Mesothelial cell of epicardium (in vitro differentiated cells): ENCODE measurements at places on chromosomes 5 and 9. TPM values are rescaled to one million over a fixed set of nuclear protein-coding genes. Genes with fewer than 3 reads are reported as not detected.

- H3K27me3 ChIP-seq = no peaks in the 10 kb centered on the region
- DNase-seq = no peak
- no peak overlapping the region for H3K4me3 ChIP-seq
- peaks cover 6% of the 10 kb centered on the region for H3K4me1 ChIP-seq
- no peak overlapping the region for H3K27ac ChIP-seq
Measured at GRCh38 chr5:53879708-53880323, 319.4 kb downstream of the NDUFS4 start.

Gene SLC34A3
- 0.23 to 0.27 TPM in 2 of 3 replicates, not detected in the other for total RNA-seq

DNA sequence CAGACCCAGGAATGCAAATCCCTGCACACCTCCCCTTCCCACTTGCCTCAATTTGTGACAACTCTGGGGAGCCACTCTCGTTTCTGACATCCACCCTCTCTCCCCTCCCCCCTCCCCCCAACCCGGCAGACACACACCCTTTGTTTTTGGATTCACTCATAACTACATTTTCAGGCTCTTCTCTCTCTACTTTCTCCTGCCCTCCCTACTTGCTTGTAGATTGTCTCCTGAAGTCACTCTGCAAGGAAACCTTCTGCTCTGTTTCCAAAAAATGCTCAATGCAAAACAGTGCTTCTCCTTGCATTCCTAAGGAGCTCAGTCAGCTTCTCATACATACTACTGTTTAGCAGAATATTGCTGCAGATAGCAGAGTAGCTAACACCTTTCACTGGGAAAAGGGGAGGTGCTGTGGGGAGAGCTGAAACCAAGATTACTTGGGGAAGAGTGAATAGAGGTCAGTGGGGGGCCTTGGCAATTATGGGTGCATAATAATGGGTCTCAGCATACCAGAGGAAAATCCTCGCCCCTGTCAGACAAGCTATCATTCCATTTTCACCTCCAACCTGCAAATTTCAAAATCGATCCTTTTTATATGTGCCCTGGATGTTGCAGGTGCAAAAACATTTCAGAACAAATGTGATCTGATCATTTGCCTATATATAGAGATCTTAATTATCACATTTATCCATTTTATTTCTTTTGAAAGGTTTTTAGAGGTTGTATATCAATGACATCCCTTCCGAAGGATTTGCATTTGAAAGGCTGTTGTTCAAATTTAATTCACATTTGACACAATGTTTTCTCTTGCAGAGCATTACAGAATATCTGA, 1860.7 kb upstream of the WWC1 start:
- H3K27ac ChIP-seq = no peak overlapping the region
- no peaks in the 10 kb centered on the region for H3K27me3 ChIP-seq
- no peak for DNase-seq
- H3K36me3 ChIP-seq = no peaks in the 10 kb centered on the region

Gene FLT4
- total RNA-seq = 1.8 to 2.6 TPM (median 2.4 TPM) in 3 replicates

- peaks cover 27% of the 10 kb centered on the region for H3K4me1 ChIP-seq
- H3K27me3 ChIP-seq = no peaks in the 10 kb centered on the region
- no peak for DNase-seq
- no peak overlapping the region for H3K4me3 ChIP-seq
- H3K36me3 ChIP-seq = no peaks in the 10 kb centered on the region
Measured at GRCh38 chr9:4292781-4293180, 7.1 kb downstream of the GLIS3 start.

Gene EIF4EBP3
- 5.2 to 7.6 TPM (median 5.9 TPM) in 3 replicates for total RNA-seq

Gene INSL6
- not detected in 3 replicates for total RNA-seq

Gene SLC34A1
- total RNA-seq = not detected in 3 replicates

GRCh38 chr5:144531188-144531587, 360.5 kb downstream of the KCTD16 start:
- DNase-seq = no peak
- H3K4me3 ChIP-seq = no peak overlapping the region
- H3K36me3 ChIP-seq = peaks cover 3% of the 10 kb centered on the region

- no peak for DNase-seq
- H3K4me1 ChIP-seq = peaks cover 87% of the 10 kb centered on the region
- H3K36me3 ChIP-seq = peaks cover 9% of the 10 kb centered on the region
Measured at GRCh38 chr9:113962396-113962795, 86.3 kb downstream of the ZNF618 start.

Gene ANXA2R
- 1.4 to 1.9 TPM (median 1.7 TPM) in 3 replicates for total RNA-seq

Gene CDO1
- 9.9 to 13.1 TPM (median 11.8 TPM) in 3 replicates for total RNA-seq

DNA sequence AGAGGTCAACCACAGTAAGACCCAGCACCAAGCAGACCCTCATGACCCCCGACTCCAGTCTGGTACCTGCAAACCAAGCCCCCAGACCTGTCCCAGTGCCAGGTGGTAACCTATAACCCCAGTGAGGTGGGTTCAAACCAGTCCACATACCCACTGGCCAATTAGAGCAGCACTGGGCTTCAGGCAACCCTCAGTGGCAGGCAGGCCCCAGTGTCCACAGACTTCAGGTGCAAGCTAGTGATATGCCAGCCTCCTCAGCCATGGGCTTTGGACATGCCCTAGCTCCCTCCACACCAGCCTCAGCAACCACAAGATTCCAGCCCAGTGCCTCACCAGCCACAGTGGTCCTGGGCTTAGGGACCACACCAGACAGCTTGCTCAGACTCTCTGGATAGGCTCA, 276.6 kb downstream of the DTWD2 start:
- H3K27ac ChIP-seq = no peak overlapping the region
- no peaks in the 10 kb centered on the region for H3K27me3 ChIP-seq
- H3K36me3 ChIP-seq = peaks cover 7% of the 10 kb centered on the region
- H3K4me1 ChIP-seq = no peaks in the 10 kb centered on the region
- no peak overlapping the region for H3K4me3 ChIP-seq
- no peak for DNase-seq

- no peak overlapping the region for H3K4me3 ChIP-seq
- peaks cover 5% of the 10 kb centered on the region for H3K27me3 ChIP-seq
- H3K36me3 ChIP-seq = no peaks in the 10 kb centered on the region
- H3K4me1 ChIP-seq = peaks cover 25% of the 10 kb centered on the region
- no peak overlapping the region for H3K27ac ChIP-seq
- DNase-seq = no peak
Measured at GRCh38 chr5:32446630-32447029, 2.1 kb upstream of the ZFR start.

Gene CBY3
- total RNA-seq = 0.47 TPM in 1 of 3 replicates, not detected in the others

GRCh38 chr9:136373300-136374182, at the start of gene CARD9:
TSS of gene CARD9 (minus strand) at chr9:136373669. CDS start at chr9:136372078, 1,591 bp downstream.
- peak within 1 kb of the TSS; percentile 37 for H3K4me3 ChIP-seq
- H3K36me3 ChIP-seq = no peaks in the 10 kb centered on the region
- H3K27ac ChIP-seq = peak within 1 kb of the TSS; percentile 47
- DNase-seq = no peak

GRCh38 chr5:35198075-35198474, 32.2 kb downstream of the PRLR start:
- DNase-seq = no peak
- H3K4me3 ChIP-seq = peak overlapping the region; percentile 11
- peak overlapping the region; percentile 68 for H3K27ac ChIP-seq
- no peaks in the 10 kb centered on the region for H3K27me3 ChIP-seq
- no peaks in the 10 kb centered on the region for H3K36me3 ChIP-seq

DNA sequence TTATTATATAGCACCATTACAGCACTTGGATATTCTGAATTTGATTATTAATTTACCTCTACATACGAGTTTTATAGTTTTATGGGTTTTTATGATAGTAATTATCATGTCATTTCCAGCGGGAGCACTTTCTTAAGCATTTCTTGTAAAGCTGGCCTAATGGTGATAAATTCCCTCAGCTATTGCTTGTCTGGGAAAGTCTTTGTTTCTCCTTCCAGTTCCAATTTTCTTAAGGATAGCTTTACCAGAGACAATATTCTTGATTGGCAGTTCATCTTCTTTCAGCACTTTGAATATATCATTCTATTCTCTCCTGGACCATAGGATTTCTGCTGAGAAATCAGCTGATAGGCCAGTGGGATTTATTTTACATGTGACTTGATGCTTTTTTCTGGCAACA, 505.4 kb downstream of the TMEM232 start:
- H3K27ac ChIP-seq = no peak overlapping the region
- no peaks in the 10 kb centered on the region for H3K4me1 ChIP-seq
- no peak overlapping the region for H3K4me3 ChIP-seq

Gene ZNF879
- total RNA-seq = 7.1 to 8.6 TPM (median 8.5 TPM) in 3 replicates

GRCh38 chr5:35182910-35183535, 47.3 kb downstream of the PRLR start:
- no peak overlapping the region for H3K4me3 ChIP-seq
- no peaks in the 10 kb centered on the region for H3K4me1 ChIP-seq
- H3K27ac ChIP-seq = no peak overlapping the region

DNA sequence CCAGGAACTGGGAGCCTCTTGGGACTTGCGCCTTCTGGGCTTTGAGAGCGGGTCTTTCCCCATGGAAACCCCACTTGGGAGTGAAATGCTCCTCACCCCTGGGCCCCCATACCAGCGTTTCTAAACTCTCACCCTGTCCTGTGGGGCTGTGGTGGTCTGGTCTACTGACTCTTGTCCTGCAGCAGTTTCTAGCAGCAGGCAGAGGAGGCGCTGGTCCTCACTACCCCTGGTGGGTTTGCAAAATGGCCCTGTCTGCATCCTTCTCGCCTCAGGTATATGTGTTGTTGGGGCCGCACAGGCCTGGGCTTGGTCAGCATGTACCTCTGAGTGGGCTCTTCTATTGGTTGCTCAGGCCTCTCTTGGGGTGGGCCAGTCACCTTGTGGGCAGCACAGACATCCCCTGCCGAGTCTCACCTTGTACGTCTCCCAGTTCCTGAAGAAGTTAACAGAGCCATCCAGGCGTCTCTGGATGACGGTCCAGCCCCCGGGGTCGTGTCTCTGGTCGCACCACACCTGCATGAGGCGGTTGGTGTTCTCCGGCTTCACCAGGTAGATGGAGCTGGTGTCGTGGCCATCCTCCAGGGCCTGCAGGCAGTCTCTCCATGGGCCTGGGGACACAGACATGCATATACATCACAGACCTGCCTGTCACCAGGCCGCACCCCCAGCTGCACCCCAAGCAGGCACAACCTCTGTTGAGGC, 29.0 kb downstream of the ANGPTL2 start:
- H3K4me1 ChIP-seq = peaks cover 5% of the 10 kb centered on the region
- no peak for DNase-seq
- H3K27me3 ChIP-seq = no peaks in the 10 kb centered on the region
- H3K4me3 ChIP-seq = no peak overlapping the region

GRCh38 chr5:174935854-174936474, 211.6 kb downstream of the MSX2 start:
- H3K27me3 ChIP-seq = peaks cover 3% of the 10 kb centered on the region
- no peaks in the 10 kb centered on the region for H3K36me3 ChIP-seq
- peak; percentile 54 for DNase-seq
- no peak overlapping the region for H3K27ac ChIP-seq
- no peak overlapping the region for H3K4me3 ChIP-seq

DNA sequence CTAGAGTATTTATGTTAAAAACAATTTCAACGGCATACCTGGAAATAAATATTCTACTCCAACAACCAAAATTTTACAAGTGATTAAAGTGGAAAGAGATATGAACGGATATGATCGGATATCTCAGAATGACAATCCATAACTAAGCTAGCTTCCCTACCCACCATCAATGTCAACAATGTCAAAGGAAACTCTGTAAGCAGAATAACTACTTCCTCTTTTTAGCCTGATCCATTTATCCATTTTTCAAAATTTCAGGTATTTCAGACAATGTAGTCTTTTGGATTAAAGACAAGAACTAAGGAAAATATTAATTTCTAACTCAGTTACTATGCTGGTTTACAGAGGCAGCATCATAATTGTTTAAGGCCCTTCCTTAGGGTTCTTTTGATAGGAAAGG, 188.7 kb downstream of the DENND1A start:
- no peaks in the 10 kb centered on the region for H3K27me3 ChIP-seq
- no peak for DNase-seq
- peaks cover 34% of the 10 kb centered on the region for H3K4me1 ChIP-seq

DNA sequence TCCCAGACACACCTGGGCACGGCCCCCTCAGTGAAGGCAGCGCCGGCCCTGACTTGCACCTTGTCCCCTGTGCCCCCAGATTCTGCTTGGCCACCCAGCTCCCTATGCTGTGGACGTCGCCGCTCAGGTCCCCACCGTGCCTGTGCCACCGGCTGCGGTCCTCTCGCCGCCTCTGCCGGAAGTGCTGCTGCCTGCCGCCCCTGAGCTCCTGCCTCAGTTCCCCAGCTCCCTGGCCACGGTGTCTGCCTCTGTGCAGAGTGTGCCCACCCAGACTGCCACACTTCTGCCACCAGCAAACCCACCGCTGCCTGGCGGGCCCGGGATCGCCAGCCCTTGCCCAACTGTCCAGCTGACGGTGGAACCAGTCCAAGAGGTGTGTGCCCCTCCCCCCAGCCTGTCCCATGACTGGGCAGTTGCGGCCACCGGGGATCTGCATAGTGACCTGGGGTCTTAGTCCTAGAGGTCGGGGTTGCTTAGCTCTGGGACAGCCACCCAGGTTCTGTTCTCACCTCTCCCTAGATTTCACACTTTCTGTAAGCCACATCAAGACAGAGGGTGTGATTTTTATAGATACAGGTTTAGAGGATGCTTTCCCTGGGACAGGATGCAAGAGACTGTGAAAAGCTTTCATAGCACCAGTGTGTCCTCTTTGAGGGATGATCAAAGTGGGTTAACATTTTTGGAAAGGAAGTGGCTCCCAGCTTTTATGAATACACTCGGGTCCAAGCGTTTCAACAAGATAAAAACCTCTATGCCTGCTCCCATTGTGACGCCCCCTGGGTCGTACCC, 78.0 kb downstream of the WNK2 start:
- DNase-seq = peak; percentile 17
- no peaks in the 10 kb centered on the region for H3K4me1 ChIP-seq
- H3K4me3 ChIP-seq = no peak overlapping the region
- H3K36me3 ChIP-seq = peaks cover 3% of the 10 kb centered on the region

GRCh38 chr5:67089200-67089725, 107.3 kb downstream of the CD180 start:
- H3K27me3 ChIP-seq = no peaks in the 10 kb centered on the region
- no peak for DNase-seq
- H3K36me3 ChIP-seq = peaks cover 3% of the 10 kb centered on the region
- no peak overlapping the region for H3K27ac ChIP-seq
- H3K4me3 ChIP-seq = no peak overlapping the region

Gene VCAN
- total RNA-seq = 633 to 678 TPM (median 634 TPM) in 3 replicates

Gene C9
- total RNA-seq = not detected in 3 replicates

Gene GALNT10
- 13.5 to 14.5 TPM (median 13.9 TPM) in 3 replicates for total RNA-seq

DNA sequence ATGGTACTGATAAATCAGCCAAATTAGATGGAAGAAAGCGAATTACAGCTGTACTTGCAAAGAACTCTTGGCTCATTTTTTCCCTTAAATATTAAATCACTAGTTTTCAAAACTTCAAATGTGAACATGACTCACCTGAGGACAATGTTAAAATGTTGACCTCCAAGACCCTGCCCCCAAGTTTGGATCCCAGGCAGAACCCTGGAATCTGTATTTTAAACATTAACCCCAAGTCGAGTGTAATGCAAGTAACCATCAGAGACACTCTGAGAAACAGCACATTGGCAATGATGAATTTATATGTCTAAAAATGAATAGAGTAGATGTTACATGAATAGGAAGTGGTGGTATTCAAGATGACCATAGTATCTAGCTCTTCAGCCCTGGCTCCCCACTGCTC, 2.3 kb upstream of the CD274 start:
- H3K4me3 ChIP-seq = no peak overlapping the region
- no peak overlapping the region for H3K27ac ChIP-seq
- no peaks in the 10 kb centered on the region for H3K36me3 ChIP-seq
- DNase-seq = no peak
